ENCODE measurements at places on chromosomes 7 and 10.

GRCh38 chr7:12211711-12212485 is 804 bp downstream of the TMEM106B start:
- DNase-seq: no peak

- peak; percentile 31 for DNase-seq
Observed at GRCh38 chr7:152435384-152436110, at the start of gene KMT2C. KMT2C (minus strand) TSS chr7:152436003; CDS start chr7:152435786, 217 bp downstream.

DNA sequence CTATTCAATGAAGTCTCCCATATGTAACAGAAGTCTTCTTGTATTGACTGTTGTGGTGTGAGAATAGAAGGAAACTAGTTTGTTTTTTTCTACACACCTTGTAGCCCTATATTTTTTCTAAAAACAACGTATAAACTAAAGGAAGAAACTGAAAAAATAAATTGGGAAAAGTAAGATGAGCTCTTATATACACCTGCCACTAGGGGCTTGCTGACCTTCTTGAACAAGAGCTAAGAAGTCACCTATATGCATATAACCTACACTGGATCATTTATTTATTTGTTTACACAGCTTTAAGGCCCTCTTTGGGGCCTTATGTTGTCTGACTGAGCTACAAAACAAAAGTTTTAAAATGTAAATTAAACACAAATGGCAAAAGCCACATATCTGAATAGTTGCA is 383.0 kb downstream of the HPSE2 start:
- no peak for DNase-seq

DNA sequence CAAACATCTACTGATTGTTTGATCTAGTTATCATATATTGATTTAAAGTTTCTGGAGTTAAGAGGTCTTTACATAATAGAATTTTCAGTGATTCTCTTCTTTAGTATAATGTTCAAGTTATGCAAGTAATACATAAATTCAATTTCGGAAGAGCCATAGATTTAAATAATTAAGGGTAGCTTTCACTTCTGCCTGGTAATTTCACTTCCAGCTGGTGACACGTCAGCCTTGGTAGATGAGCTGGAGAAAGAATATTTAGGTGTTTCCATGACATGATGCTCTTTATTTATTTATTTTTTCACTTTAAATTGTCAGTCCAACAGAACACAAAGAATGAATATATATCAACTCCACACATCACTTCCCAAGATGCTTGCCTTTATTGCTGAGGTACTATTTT is 5.2 kb upstream of the OTUD1 start:
- no peak for DNase-seq

DNA sequence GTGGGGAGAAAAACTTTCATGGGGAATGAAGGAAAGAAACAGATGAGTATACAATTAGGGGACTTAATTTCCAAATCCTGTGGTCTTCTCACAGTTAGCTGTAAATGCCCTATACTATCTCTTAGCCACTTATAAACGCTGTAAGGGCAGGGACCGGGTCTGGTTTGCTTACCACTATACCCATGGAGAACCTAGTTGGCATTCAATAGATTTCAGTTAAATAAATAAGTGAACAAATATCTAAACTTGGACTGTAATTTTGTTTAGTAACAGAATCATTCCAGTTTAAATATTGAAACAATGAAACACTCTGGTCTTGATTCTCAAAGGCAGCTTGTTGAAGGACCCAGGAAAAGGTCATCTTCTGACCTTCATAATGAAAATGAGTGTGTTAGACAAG is 158.3 kb downstream of the PLXDC2 start:
- DNase-seq: no peak

GRCh38 chr7:44256459-44256858 is 55.7 kb downstream of the YKT6 start:
- no peak for DNase-seq

DNA sequence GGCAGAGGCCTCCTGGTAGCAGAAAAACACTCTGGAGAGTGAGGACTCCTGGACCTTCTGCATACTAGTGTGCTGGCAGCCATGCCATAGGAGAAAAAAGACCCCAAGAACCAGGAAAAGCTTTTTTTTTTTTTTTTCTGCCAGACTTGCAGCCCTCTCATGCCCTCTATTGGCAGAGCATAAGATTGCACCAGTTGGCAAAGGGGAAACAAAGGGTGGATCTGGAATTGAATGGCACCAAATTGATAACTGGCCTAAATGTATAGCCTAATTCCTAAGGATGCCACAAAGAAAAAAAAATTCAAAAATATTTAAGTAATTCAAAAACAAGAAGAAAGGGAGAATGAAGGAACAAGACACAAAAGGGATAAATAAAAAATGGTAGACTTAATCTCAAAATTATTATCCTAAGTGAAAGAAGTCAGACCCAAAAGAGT is 112.5 kb upstream of the GHITM start:
- no peak for DNase-seq

- DNase-seq: no peak
Observed at GRCh38 chr7:150876817-150877526, 24.7 kb downstream of the AOC1 start.

DNA sequence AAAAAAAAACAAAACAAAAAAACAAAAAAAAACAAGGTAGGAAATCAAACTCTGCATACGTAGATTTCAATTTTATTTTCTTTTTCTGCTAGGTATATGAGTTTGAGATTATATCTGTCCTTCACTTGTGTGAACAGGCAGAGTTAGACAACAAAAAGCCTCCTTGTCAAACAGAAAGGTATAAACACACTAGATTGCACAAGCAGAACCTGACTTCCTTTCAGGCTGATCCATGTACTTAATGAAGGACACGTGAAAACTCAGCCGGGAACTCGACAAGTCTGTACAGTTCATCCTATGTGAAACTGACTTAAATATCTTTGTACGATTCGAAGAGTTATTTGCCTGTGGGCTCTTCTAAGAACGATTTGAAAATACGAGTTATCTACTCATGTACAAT is 254.1 kb downstream of the ARL4A start:
- DNase-seq: no peak

GRCh38 chr10:121580276-121581116 is 17.7 kb downstream of the FGFR2 start:
- DNase-seq: no peak

DNA sequence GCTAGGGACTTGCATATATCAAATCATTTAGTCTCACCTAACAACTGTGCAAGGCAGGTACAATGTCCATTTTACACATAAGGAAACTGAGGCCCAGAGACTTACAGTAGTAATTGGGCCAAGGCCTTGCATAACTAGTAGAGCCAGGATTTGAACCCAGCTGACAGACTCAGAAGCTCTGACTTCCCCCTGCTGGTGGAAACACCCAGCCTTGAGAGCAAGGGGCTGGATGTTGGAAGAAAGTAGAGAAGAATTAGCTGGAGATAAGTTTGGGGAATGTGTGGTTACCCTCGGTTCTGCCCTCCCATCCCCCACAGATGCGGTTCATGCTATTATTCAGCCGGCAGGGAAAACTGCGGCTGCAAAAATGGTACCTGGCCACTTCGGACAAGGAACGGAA is 2.0 kb downstream of the AP1S1 start:
- DNase-seq: no peak

GRCh38 chr10:17841050-17841449 is 31.9 kb downstream of the MRC1 start:
- DNase-seq: no peak

DNA sequence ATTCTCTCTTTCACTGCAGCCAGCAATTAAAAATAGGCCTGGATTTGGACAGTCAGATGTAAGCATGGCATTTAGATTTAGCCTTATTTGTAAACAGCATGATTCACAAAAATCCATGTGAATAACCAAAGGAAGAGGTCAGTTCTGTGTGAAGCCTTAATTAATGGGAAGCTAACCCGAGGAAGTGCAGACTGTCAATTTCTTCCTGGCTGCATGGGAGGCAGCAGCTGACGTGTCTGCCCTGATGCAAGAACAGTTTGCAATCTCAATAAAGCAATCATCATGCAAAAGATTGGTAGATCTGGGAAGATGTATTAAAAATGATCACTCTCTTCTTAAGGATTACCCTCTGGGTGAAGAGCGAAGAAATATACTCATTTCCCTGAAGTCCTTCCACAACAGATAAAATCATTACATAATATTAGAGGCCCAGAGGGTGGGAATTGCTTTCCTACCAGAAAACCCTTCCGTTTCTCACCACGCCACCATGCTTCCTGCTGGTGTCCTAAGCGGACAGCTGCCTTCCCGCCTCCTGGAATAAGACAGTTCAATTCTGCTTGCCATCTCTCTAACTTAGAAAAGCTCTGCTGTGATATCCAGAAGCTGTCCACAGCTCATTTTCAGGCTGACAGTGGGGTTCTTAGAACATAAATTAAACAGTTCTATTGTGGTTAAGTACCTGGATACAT is 526.7 kb upstream of the NRP1 start:
- DNase-seq: no peak

DNA sequence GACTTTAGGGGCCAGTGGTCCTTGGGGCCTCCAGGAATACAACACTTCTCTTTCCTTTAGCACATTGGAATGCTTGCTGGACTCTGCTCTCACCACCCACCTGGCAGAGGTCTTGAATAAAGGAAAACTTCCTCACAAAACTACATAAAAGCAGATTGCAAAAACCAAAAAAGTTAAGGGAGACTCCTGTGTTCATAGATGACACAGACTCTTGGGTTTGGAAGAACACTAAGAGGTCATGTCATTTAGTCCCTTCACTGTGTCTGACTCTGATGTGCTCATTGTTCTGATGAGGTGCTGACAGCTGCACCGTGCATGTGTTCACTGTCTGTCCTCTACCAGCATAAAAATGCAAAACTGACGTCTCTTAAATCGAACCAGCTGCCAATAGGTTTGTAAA is 11.4 kb downstream of the BLNK start:
- no peak for DNase-seq

All from activated CD4-positive, alpha-beta T cell treated with anti-CD3 and anti-CD28 coated beads for 1 hour (primary cell).